ENCODE measurements at places on chromosomes 2 and 18. TPM values are rescaled to one million over a fixed set of nuclear protein-coding genes. Genes with fewer than 3 reads are reported as not detected.

DNA sequence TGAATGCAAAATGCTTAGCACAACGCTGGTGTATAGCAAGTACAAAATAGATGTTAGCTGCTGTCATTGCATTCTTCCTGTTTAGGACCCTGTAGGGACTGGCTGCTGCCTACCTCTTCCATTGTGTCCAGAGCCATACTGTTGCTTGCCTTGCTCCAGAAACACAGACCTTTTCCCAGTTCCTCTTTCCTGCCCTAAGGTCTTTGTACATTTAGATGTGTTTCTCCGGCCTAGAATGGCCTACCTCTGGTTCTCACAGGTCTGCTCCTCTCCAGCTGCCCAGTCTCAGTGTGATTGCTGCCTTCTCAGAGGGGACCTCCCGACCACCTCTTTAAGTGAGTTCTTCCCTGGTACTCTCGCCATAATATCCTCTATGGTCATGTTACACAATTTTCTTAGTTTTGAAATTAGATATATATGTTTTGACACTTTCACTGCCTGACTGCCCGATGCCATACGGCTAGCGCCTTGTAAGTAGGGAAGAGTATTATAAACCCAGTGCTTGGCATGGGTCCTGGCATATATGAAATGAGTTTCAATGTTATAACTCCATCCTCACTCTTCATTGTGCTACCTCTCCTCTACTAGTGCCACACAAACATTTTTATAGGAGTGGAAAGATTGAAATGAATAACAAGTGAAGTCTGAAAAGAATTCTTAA, 48.3 kb downstream of the RFTN2 start:
- no peak for DNase-seq

MC2R gene
- not detected for total RNA-seq

TLX2 gene
- total RNA-seq: not detected

DNA sequence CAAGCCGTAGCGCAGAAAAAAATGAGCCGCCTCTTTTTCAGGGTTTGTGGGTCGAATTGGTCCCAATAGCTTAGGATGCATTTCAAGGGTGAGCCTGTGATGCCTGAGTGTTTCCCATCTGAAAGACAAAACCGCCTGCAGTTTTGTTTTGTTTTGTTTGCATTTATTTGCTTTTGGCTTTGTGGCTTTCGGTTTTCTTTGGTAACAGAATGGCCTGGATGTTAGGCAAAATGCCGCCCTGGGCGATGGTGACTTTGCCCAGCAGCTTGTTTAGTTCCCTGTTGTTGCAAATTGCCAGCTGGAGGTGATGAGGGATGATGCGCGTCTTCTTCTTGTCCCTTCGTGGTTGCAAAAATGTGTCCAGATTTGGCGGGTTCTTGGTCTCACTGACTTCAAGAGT, 109.4 kb downstream of the LTBP1 start:
- DNase-seq: no peak

DNA sequence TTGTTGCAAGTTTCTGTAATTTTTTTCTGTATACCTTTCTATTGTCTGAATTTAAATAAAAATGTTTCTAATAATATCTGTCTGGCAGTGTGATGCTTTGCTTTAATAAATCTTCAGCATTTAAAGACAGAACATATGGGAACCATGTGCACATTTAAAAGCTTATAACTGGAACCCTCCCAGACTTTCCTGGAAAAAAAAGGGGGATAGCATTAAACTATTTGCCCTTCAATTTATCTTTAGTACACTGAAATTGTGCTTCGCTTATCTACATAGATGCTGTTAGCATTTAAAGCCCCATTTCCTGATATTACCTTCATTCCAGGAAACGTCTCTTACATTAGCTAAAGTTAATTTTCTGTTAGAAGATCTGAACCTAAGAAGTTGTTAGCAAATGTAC, 64.6 kb downstream of the ZC3H6 start:
- DNase-seq: no peak

NR4A2 gene
- total RNA-seq: 0.58 TPM

DNA sequence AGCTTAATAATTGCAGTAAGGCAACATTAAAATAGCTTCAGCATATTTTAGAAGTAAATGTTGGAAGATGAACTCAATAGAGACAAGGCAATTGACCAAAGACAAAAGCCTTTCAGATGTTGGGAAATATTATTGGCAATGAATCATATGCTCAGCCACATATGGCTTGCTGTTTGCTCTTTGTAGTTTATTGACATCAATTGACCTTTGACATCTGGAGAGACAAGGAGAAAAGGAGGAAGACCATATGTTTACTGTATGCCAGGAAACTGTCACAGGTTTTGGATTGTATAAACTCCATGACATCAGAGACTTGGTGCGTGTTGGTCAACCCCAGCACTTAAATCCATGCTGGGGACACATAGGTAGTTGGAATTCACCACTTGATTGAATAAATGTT, 60.6 kb upstream of the SLC16A14 start:
- no peak for DNase-seq

CHN1 gene
- 25.1 TPM for total RNA-seq

GRCh38 chr2:15942711-15943345, 2.5 kb downstream of the MYCN start:
- DNase-seq: no peak
